GM12892 (cell line): ENCODE measurements at places on chromosomes 11 and 22.

DNA sequence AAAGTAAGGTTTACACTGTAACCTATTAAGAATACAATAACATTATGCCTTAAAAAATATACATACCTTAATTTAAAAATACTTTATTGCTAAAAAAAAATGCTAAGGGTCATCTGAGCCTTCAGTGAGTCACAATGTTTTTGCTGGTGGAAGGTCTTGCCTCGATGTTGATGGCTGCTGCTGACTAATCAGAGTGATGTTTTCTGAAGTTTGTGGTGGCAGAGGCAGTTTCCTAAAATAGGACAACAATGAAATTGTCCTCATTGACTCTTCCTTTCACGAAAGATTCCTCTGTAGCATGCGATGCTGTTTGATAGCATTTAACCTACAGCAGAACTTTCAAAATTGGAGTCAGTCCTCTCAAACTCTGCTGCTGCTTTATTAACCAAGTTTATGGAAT lies 97.6 kb downstream of the FAT3 start:
- no peak for DNase-seq

DNA sequence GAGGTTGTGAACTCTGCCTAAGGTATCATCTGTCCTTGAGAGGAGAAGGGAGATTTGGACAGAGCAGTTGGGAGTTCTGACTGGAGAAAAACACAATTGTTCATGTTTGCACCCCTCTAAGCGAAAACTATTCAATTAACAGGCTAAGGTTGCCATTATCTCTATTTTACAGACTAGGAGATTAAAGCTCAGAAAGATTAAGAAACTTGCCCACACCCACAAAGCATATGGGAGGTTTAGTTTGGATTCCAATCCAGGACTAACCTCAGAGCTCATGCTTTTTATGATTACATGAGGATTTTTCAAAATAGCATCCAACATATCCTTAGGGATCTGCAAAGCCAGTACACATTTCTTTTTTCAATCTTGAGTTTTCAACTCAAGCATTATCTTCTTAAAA lies 22.0 kb downstream of the GAB2 start:
- DNase-seq, result no peak

- no peak for DNase-seq
Measured at GRCh38 chr11:16898274-16898985, 115.8 kb downstream of the PLEKHA7 start.

- no peak for DNase-seq
Measured at GRCh38 chr22:18057568-18058209, 20.1 kb upstream of the PEX26 start.

DNA sequence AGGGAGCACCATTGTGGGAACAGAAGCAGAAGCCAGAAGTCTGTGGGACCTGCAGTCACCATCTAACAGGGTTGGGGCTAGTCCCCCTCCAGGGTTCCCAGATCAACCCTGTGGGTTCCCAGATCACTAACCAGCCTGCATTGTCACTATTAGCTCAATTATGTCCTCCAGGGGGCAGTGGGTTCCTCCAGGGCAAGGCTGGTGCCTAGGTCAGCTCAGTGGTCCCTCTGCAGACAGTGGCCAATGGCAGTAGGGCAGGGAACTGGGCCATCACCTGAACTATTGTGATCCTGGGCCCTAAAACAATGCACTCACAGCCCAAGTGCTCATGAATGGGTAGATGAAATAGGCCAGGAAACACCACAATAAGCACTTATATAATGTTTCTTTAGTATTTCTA lies 18.8 kb upstream of the PRSS23 start:
- no peak for DNase-seq

- no peak for DNase-seq
Measured at GRCh38 chr11:63552921-63553320, 10.3 kb downstream of the PLAAT2 start.
